ENCODE measurements at places on chromosomes 13 and 19.

DNA sequence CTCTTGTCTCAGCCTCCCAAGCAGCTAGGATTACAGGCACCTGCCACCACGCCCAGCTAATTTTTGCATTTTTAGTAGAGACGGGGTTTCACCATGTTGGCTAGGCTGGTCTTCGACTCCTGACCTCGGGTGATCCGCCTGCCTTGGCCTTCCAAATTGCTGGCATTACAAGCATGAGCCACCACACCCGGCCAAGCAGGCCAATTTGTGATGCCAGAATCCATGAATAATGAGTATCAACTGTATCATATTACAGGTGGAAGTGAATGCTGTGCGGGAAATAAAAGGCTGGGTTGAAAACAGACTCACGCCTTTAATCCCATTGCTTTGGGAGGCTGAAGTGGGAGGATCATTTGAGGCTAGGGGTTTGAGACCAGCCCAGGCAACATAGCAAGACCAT is 3.6 kb upstream of the NFILZ start:
- DNase-seq: no peak

DNA sequence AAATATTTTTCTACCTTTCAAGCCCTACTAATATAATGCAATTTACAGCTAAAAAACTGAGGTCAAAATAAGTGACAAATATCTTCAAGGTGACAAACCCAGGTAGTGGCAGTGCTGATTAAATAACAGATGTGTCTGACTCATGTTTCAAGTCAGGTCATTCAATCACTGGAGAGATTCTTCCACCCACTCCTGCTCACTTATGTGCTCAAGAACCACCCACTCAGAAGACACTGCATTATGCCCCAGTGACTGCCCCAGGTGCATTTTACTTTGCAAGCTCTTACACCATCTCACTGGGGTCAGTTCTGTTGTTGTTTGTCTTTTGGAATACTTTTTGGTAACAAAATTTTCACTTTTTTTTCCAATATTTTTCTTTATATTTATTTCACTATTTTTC is 2.2 kb downstream of the ZNF100 start:
- no peak for DNase-seq

GRCh38 chr13:108190897-108191296 is 24.4 kb downstream of the LIG4 start:
- DNase-seq: no peak

- DNase-seq: no peak
Measured at GRCh38 chr13:102117175-102117831, 284.5 kb downstream of the FGF14 start.

GRCh38 chr13:24748061-24748400 is 15.9 kb upstream of the RNF17 start:
- no peak for DNase-seq

DNA sequence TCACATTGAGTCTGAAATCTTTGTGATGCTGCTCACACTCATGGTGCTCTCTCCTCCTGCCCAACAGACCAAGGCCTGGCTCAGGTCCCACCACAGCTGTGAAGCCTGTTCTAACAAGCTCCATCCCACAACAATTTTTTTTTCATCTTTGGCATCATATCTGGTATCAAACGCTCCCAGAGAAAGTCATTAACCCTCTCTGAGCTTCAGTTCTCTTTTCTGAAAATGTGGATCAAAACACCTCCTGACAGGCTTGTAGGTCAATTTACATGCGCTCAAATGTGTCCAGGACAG is 224.4 kb downstream of the LACC1 start:
- DNase-seq: peak; percentile 32

GRCh38 chr13:97339019-97339987 is 94.7 kb upstream of the RAP2A start:
- no peak for DNase-seq

DNA sequence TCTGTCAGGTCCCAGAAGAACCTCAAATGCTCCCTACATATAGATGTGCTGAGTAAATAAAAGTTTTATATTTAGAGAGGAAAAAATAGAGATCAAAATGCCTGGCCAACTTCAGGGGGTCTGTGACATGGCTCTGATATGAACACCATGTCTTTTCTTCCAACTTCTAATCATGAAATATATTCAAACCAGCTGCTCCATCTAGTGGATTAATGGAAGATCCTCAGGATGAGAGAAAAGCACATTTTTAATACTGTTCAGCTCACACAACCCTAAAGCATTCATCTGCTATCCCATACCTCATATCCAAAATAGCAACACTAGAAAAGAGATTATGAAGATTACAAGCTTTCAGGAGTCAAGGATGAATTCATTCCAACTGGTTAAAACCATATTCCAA is 56.0 kb upstream of the DOCK9 start:
- DNase-seq: no peak

GRCh38 chr19:33562636-33563035 is 41.0 kb upstream of the PEPD start:
- DNase-seq: no peak

- DNase-seq: no peak
Measured at GRCh38 chr19:47096100-47096704, 17.4 kb downstream of the ZC3H4 start.

DNA sequence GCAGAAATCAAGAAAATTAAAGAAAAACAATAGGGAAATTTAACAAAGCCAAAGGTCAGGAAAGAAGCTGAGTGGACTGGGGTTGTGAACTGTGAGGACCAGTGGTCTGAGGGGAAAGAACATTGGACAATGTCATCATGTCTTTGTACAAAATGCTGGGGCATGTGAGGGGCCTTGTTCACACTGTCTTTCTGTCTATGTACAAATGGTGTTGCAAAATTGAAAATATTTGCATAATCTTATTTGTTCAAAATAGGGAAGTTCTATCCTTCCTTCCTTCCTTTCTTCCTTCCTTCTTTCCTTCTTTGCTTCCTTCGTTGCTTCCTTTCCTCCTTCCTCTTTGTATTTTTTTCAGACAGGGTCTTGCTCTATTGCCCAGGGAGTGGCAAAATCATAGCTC is 79.2 kb upstream of the SCEL start:
- no peak for DNase-seq

GRCh38 chr13:68128297-68128915 is 898.3 kb upstream of the PCDH9 start:
- DNase-seq: no peak

GRCh38 chr19:52689843-52690368 is 44.9 kb downstream of the ZNF611 start:
- no peak for DNase-seq

GRCh38 chr13:43749503-43749902 is 37.3 kb downstream of the ENOX1 start:
- DNase-seq: no peak

DNA sequence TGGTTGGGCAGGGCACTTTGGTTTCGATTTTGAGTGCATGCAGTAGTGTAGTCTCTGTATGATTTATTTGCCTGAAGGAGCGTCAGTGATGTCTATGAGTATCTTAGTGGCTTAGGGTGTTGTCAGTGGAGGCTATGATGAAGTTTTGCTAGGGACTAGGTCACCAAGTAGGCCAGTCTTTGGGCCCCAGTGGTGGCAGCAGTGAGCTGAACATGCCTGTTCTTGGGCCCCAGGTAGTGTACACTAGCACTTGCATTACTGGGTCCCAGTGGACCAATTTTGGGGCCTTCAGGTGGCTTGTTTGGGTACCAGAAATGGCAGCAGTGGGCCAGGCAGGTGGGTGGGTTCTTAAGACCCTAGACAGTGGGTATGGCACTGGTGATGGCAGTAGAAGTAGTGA is 598.7 kb upstream of the SPRY2 start:
- DNase-seq: no peak

- DNase-seq: no peak
Measured at GRCh38 chr13:24851546-24851945, 87.6 kb downstream of the RNF17 start.

DNA sequence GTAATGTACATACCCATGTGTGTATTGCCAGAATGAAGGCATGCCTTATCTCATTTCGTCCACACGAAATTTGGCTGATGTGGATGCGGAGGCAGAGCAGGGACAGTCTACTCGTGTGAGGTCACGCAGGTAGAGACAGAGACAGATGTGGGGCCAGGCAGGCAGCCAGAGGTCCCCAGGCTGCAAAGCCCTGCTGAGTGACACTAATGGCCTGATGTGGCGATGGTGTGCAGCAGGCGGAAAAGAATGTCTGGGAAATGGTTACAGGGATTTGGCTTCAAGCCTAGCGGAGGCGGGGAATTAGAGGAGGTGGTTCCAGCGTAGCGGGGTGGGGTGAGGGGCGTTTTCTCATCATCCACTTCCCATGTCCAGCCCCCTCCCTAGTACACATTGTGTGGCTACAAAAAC is 4.2 kb upstream of the IZUMO2 start:
- peak; percentile 61 for DNase-seq

DNA sequence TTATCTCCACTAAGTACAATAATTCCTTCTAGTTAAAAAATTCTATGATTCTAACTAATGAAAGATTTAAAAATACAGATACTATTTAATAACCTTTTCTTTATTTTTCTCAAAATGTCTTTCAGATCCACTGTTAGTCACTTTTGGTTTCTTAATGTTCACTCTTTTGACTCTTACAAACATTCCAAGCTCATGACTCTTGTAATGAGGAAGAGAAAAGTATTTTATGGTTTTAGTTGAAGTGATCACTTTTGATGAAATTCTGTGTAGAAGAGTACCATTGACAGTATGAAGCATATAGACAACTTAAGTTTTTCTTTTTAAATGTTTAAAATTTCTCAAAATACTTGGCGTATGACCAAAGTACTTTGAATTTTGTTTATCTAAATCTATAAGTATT is 27.8 kb downstream of the COG3 start:
- no peak for DNase-seq

DNA sequence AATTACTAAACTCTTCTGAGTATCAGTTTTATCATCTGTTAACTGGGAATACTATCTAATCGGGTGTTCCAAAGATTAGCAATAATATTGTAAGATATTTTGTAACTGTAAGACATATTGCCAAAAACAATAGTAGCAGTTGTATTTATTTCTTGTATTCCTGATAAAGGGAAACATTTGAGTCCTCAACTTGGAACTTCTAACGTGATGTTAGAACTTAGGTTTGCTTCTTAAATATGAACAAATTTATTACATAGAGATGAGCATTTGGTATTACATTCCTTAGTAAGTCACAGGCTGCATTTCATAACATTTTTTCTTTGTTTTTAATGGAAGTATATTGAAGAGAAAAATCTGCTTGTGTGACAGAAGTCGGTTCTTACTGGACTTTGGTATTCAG is 225.3 kb downstream of the NALCN start:
- DNase-seq: no peak

- no peak for DNase-seq
Measured at GRCh38 chr19:32819419-32820400, 49.9 kb downstream of the SLC7A9 start.

DNA sequence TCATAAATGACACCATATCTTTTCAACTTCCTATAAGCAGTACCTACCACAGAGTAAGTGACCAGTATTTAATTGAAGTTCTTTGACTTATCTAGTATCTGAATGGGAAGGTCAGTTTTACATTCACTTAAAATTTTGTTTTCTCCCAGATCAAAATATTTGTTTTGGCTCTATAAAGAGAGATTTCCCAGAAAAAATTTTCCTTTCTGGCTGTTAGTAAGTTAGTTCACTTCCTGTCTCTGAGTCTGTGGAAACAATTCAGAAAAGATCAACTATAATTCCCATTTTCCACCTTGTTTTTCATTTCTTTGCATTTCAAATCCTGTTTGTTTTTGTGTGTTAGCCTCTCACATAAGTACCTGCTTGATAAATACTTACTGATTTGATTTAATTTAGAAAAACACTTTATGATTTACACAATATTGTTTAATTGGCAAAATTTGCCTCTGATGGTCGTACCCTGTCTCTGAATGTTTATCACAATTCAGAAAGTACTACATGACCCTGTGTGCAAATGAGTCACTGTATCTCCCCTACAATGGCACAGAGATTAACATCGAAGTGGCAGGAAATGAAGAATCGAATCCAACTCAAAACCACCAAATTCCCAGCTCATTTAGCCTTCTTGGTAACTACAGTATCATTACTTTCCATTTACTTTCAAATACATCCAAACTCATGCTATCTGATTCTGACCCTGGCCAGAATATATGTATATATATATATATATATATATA is 15.4 kb upstream of the MED4 start:
- DNase-seq: no peak

DNA sequence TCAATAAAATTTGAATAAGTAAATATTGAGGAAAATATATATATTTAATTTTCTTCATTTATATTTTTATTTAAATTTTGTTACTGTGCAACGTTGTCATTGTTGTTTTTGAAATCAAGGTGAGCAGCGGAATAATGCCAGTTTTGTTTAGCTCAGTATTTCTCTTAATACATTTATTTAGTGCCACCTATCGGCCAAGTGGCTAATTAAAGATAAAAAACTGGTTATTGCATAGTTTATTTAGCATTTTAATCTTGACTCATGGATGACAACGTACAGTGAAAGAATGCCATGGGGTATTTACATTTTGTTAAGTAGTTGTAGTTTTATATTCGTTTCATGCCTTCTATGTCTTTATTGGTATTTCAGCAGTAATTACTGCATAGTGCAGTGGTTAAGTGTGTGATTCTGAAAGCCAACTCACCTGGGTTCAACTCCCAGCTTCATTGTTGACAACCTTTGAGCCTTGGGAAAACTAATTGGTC is 265.9 kb downstream of the MYO16 start:
- peak; percentile 22 for DNase-seq

GRCh38 chr13:106700439-106700838 is 132.5 kb upstream of the ARGLU1 start:
- no peak for DNase-seq

DNA sequence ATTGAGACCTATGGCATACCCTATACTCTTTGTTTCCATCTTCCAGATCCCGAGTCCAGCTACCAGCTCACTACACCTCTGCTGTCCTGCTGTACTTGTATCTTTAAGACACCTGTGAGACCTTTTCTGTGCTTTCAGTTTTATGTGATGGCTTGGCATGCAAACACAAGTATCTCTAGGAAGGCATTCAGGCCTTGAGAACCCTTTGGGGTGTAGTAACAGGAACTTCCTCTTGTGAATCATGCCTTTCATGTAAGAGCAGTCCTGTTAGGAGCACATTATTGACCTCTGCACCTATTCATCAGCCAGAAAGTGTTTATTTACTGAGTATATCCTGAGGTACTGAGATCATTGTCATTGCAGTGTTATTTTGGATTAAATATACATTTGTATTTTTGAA is 87.0 kb upstream of the HTR2A start:
- DNase-seq: no peak

DNA sequence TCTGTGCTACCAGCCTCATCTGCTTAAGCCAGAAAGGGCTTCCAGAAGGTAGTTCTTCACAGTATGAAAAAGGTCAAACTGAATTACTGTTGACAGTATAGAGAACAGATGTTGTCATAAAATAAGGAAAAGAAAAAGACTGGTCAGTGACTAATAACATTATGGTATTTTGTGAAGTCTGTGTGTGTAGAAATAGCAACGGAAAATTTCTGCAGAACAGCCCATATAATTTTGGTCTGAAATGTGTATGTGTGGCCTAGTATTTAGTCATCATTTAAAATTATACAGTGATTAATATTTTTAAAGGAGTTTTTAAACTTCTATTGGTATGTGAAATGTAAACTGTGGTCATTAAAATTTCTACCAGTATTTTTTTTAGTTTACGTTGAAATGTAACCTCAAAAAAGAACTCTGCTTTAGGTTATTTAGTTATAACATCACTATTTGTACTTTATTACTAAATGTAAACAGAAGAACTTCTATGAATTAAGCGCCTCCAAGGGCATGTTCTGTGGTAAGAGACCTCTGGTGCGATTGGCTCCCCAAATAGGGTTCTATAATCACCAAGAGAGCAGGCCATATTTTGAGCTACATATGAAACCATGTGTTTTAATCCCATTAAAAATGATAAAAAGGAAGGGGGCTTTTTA is 3.3 kb upstream of the GPR183 start:
- no peak for DNase-seq

- DNase-seq: peak; percentile 42
Measured at GRCh38 chr19:13154241-13154778, 4.1 kb downstream of the IER2 start.

All from NCI-H2171 (cell line).